ENCODE measurements at places on chromosomes 12 and 14. TPM values are rescaled to one million over a fixed set of nuclear protein-coding genes. Genes with fewer than 3 reads are reported as not detected.

PROX2 gene
- not detected for total RNA-seq

FITM1 gene
- 0.39 TPM for total RNA-seq

VPS29 gene
- 60.0 TPM for total RNA-seq

MYO1A gene
- not detected for total RNA-seq

OR6C75 gene
- total RNA-seq: not detected

DIO3 gene
- 2.6 TPM for total RNA-seq
